ENCODE measurements at places on chromosomes 6 and 20.

DNA sequence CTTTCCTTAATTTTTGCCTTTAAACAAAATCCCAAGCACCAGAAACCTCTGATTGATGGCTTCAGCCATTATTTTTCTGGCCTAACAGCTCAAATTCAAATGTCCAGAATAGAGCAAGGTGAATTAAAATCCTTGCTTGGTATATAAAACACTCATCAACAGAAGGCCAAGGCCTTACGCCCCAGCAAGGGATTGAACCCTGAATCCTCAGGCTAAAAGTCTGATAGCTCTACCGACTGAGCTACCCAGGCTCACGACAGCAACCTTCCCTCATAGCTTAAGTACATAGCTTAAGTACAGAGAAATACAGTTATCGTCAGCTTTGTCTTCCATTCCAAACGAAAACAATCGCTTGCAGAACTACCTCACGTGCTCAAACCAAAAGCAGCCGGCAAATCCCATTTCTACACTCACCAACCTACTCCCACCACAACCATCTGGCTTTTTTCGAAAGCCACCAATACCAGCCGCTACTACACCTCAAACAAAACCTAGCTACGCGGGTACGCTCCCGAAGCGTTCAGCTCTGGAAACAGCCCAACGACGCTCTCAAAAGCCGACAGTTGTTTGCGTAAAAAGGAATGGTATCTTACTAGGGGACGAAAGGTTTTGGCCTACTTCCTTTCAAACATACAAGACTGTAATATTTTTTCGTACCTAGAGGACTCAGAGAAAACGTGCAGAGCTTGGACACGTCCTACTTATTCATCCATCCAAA is 167.5 kb downstream of the GPX5 start:
- no peak for DNase-seq

- no peak for DNase-seq
Observed at GRCh38 chr20:13349235-13349604, 128.1 kb downstream of the ISM1 start.

GRCh38 chr6:154981079-154981870 is 13.8 kb upstream of the TIAM2 start:
- no peak for DNase-seq

DNA sequence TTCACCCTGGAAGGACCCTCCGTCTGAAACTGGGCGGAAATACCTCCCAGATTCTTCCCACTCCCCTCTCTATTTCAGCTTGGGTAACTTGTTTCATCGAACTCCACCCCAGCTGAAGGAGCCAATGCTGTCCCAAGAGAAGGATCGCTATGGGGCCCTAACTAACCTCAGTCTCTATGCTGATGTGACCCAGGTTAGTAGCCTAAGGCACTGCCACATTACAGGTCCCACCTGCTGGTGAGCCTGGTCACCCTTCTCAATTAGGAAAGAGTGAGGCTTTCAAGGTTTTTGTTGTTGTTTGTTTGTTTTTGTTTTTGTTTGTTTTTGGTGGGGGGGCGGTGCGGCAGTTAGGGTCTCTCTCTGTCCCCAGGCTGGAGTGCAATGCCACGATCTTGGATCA is 168.4 kb downstream of the OR2B2 start:
- no peak for DNase-seq

DNA sequence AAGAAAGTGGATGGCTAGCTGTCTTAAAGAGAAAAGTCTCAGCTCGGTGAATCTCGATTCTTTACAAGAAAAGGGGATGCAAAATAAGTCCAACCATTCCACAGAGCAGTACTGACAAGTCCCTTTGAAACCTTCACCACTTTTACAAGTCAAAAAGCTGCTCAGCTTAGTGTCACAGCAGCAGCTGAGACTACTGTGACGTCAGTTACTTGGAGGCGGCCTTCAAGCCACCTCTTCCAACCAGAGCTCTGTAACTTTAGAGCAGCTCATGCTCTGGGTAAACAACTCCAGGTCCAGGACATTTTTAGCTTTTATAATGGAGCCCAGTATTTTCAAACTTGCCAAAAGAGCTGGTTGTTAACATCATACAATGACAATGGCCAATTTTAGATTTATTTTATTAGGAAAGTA is at the start of gene KIAA0408:
KIAA0408 (minus strand) TSS at position 159 of the 411 bp plus-strand sequence. CDS start 5,408 bp downstream, outside the sequence.
- DNase-seq, result peak; percentile 40

GRCh38 chr6:26003102-26003694 is 40.6 kb downstream of the TRIM38 start:
- no peak for DNase-seq

DNA sequence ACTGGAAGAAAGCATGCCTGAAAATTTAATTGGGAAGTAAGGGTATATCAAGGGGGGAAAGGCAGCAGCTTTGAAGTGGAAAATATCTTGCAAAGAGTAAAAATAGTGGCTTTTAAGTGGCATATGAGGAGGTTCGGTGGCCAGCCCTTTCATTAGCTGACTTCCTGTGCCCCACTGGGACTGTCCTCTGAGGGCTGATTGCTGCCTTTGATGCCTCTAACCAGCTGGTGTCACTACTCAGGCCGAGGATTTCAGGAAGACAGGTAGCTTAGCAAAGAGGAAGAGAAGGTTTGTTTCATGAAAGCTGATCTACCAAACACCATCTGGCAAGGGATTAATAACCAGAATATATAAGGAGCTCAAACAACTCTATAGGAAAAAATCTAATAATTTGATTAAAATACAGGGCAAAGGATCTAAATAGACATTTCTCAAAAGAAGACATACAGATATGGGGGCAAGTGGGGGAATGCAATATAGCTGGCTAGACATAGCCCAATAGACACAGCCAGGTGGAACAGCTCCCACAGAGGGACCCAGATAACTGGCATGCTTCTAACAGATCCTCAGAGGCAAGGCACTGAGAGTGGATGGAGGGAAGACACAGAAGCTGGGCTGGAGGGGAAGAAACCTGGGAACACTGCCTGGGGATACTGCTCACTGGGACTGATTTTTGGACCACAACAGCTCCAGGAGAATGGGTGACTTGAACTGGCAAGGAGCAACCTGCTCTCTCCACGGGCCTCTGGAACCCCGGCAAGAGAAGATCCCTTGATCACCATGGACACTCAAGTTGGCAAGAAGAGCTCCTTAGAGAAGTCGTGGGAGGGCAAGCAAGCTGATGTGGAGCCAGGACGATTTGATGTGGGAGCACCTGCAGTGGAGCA is 33.2 kb downstream of the CCN2 start:
- no peak for DNase-seq

All from AG09309 (cell line).